ENCODE measurements at places on chromosomes 11 and 22. TPM values are rescaled to one million over a fixed set of nuclear protein-coding genes. Genes with fewer than 3 reads are reported as not detected.
A peak's percentile ranks its signal among the peaks of the same experiment; 100 is the strongest.

- H3K4me1 ChIP-seq, result peaks cover 8% of the 10 kb centered on the region
- H3K27ac ChIP-seq, result no peak overlapping the region
- H3K36me3 ChIP-seq, result no peaks in the 10 kb centered on the region
- H3K4me3 ChIP-seq, result peak overlapping the region; percentile 71
- H3K27me3 ChIP-seq, result peaks cover 24% of the 10 kb centered on the region
These were observed 1.7 kb downstream of the ZBTB16 start for GRCh38 chr11:114061048-114061680.

DNA sequence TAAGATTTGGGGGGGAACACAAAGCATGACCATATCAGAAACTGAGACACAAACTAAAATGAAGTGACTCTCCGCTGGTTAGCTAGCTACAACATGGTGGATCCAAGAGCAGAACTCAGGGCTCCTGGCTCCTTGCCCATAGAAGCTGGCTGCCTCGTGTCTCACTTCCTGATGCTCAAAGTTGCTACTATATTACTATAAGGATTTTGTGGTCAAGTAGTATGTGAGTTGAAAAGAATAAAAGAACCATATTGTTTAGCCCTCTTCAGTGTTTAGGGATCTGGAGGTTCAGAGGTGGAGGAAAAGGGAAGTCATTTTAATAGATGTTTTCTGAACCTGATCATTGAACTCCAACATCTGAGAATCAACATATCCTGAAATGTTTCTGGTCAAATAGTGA lies 16.9 kb upstream of the SIK2 start:
- H3K27me3 ChIP-seq, result peaks cover 2% of the 10 kb centered on the region
- no peak overlapping the region for H3K27ac ChIP-seq
- H3K36me3 ChIP-seq, result no peaks in the 10 kb centered on the region
- no peak for DNase-seq
- H3K4me1 ChIP-seq, result peaks cover 3% of the 10 kb centered on the region

- no peaks in the 10 kb centered on the region for H3K27me3 ChIP-seq
- H3K27ac ChIP-seq, result peak overlapping the region; percentile 48
- H3K4me1 ChIP-seq, result peaks cover 30% of the 10 kb centered on the region
- peak; percentile 11 for DNase-seq
- peak overlapping the region; percentile 57 for H3K4me3 ChIP-seq
- peaks cover 5% of the 10 kb centered on the region for H3K36me3 ChIP-seq
These were observed 2.4 kb downstream of the CCS start for GRCh38 chr11:66595245-66595904.

DNA sequence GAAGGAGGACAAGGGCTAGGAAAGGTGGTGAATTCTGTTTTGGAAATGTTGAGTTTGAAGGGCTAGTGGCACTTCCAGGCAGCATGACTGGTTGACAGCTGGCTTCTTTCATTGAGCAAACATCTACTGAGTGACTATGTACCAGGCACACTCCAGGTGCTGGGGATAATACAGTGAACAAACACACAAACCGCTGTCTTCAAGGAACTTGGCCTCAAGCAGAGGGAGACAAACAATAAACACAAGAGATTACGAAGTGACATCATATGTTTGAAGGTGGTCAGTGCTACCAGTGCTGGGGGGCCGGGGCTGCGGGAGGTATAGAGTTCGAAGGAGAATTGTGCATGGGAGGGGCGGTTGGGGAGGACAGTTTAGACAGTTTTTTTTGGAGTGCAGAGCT lies 197.0 kb upstream of the SORL1-AS1 start:
- DNase-seq, result no peak
- H3K27me3 ChIP-seq, result no peaks in the 10 kb centered on the region
- H3K36me3 ChIP-seq, result no peaks in the 10 kb centered on the region

- H3K27me3 ChIP-seq, result no peaks in the 10 kb centered on the region
- H3K4me3 ChIP-seq, result no peak overlapping the region
- H3K4me1 ChIP-seq, result peaks cover 59% of the 10 kb centered on the region
- DNase-seq, result no peak
- H3K36me3 ChIP-seq, result peaks cover 24% of the 10 kb centered on the region
- H3K27ac ChIP-seq, result peak overlapping the region; percentile 1
These were observed 16.0 kb downstream of the CAPRIN1 start for GRCh38 chr11:34067383-34068065.

DNA sequence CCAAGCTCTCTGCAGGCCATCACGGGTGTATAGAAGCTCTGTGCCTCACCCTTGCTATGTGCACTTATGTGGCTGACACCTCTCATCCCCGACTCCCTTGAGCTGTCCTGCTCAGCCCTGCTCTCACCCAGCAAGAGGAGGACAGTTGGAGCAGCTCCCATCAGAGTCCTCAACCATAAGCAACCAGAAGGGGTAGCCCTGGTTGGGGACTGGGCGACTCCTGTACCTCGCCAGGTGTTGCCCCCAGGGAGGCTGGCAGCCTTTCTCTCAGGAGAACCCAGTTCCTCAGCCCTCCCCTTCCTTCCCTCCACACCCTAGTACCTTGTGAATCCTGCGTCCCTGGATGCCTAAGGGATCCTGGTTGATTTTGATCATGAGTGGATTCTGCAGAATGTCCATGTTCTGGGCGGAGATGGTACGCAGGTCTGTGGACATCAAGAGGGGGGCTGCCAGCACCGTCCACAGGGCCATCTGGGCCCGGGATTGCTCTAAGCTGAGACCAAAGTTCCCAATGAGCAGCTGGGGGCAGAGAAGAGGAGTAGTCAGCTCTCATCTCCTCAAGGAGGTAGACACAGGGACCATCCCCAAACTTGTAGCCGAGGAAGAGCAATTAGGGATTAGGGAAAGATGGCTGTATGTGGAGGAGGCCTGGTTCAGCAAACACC lies 8.0 kb downstream of the NAGA start:
- DNase-seq, result no peak
- H3K27ac ChIP-seq, result no peak overlapping the region
- H3K27me3 ChIP-seq, result no peaks in the 10 kb centered on the region
- H3K4me3 ChIP-seq, result no peak overlapping the region
- H3K36me3 ChIP-seq, result peaks cover 54% of the 10 kb centered on the region
- H3K4me1 ChIP-seq, result no peaks in the 10 kb centered on the region

- no peak overlapping the region for H3K4me3 ChIP-seq
- no peak for DNase-seq
- H3K36me3 ChIP-seq, result no peaks in the 10 kb centered on the region
These were observed 410.7 kb upstream of the API5 start for GRCh38 chr11:42901084-42901483.

- peaks cover 38% of the 10 kb centered on the region for H3K4me1 ChIP-seq
- H3K27me3 ChIP-seq, result no peaks in the 10 kb centered on the region
- no peaks in the 10 kb centered on the region for H3K36me3 ChIP-seq
- no peak for DNase-seq
- H3K4me3 ChIP-seq, result no peak overlapping the region
These were observed 2.2 kb downstream of the ARSA start for GRCh38 chr22:50625568-50626313.

The IGLL1 gene
- not detected for total RNA-seq

The CHADL gene
- total RNA-seq, result 0.17 TPM

The POTEH gene
- not detected for total RNA-seq

The EXPH5 gene
- total RNA-seq, result 3.3 TPM

The DDTL gene
- total RNA-seq, result 0.72 TPM
